ENCODE measurements at places on chromosomes 5 and 9.

GRCh38 chr5:154873791-154874331, 15.4 kb downstream of the CNOT8 start:
- no peak for DNase-seq

DNA sequence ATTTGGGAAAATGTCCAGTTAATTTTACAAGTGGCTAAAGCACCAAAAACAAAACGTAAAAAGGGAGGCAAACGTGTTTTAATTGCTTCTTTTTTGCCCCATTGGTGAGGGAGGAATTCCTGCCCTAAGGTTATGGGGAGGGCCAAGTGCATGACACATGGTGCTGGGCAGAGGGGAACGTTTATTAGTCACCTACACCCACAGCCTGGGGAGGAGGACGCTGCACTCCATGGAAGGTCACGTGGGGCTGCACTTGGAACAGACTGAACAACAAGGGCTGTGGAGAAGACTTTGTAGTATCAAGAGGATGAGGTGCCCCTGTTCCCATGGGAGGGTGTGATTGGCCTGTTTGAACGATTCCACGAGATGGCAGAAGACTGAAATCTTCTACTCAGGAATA, 13.7 kb upstream of the ADAMTS16 start:
- DNase-seq = no peak

DNA sequence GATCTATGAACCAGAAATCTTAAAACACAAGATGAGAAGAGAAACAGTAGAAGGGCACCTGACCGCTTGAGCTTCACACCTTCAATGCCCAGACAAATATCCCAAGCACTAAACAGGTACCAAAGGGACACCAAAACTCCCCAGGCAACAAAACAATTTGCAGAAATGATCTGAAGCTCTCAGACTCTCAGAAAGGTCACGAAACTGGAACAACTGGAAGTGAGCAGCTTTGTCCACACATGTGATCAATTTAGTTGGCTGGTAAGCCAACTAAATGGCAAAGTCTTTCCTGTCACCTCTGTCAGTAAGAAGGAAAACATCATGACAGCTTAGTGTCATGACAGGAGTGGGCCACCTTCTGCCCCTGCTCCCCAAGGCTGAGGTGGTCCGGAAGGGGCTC, 4.1 kb downstream of the IPPK start:
- no peak for DNase-seq

GRCh38 chr9:129365196-129365595, 187.1 kb upstream of the IER5L start:
- DNase-seq = no peak

- no peak for DNase-seq
These were observed 72.5 kb downstream of the MRPS30 start for GRCh38 chr5:44881266-44881665.

DNA sequence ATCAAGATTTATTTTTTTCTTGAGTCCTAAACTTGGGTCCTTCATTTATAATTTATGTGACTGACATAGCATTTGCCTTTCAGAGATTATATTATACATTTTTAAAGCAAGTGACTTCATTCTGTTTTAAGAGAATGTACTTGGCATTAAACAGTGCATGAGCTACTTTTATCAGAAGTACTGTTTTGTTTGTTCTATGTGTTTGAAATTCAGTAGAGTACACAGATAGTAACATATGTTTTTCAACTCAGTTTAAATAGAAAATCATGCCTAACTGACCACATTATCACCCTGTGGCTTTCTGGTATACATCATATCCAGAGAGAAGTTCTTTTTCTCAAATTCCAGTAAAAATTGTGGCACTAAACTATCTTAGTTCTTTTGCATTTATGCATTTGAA, 335.3 kb upstream of the CDH18 start:
- no peak for DNase-seq

GRCh38 chr5:123107343-123108244, 18.6 kb downstream of the PRDM6 start:
- DNase-seq = no peak

- DNase-seq = no peak
These were observed 73.7 kb upstream of the TNC start for GRCh38 chr9:115191667-115192066.

DNA sequence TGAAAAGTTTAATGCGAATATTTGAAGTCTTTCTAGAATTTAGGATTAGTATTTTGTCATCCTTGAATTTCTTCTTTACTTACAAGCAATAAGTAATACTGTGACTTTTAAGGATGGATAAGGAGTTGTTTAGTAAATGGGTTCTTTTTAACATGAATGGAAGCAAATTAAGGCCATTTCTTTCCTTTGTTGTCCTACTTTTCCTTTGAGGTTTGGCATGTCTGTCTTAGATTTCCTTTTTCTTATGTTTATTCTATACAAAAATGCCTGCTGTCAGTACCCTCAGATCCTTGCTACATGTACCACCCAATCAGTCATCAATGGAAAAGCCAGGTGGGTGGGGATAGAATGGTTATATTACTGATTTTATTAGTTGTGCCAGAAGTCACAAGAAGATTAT, 10.2 kb downstream of the STX17 start:
- no peak for DNase-seq

- no peak for DNase-seq
These were observed 2.3 kb downstream of the EFNA5 start for GRCh38 chr5:107668154-107669095.

DNA sequence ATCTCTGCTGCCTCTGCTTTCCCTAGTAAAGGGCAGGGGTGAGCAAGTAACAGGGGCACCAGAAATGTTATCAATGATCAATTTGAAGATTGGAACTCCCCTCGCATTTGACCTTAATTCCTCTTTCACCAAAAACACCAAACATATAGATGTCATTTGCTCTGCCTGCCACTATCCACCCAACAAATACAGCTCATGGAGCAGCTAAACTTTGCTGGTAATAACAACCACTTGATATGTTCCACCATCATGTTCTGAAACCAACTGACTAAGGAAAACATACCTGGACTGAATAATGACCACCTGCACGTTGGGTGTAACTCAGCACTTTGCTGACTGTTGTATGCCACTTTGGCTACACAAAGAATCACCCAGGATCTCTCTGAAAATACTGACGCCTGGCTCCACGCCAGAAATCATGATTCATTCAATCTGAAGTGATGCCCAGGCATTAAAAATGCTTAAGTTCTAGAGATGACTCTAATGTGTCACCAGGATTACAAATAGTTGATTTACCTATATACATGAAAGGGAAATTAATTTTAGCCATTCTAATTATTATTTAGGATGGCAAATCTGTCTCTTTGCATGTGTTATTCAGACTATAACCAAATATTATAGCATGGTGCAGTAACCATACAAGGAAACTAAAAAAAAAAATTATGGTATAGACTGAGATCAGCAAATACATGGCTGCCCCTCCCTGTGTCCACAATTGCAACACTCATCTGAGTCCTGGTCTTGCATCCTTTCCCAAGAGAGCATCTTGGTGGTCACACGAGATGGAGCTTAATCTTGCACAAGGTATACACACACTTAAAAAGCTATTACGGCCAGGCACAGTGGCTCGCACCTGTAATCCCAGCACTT, 43.1 kb upstream of the TTC39B start:
- DNase-seq = no peak

GRCh38 chr9:90514877-90515276, 127.7 kb downstream of the DIRAS2 start:
- DNase-seq = no peak

- no peak for DNase-seq
These were observed 15.9 kb upstream of the GPX3 start for GRCh38 chr5:151004499-151004898.

GRCh38 chr5:31193591-31194467, at the start of gene CDH6:
CDH6 (plus strand) TSS chr5:31193686; CDS start chr5:31267474, 73,788 bp downstream.
- DNase-seq = no peak

DNA sequence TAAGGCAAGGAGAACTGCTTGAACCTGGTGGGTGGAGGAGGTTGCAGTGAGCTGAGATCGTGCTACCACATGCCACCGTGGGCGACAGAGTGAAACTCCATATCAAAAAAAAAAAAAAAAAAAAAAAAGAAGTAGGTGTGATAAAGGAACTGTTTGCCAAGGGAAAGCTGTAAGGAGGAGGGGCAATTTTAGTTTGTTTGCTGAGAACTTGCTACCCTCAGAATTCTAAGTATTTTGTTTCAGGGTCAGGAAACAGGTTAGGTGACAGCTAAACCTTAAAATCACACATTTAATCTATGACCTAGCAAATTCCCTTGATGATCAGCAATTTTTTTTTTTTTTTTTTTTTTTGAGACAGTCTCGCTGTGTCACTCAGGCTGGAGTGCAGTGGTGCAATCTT, 7.2 kb upstream of the ARRDC3 start:
- no peak for DNase-seq

- DNase-seq = no peak
These were observed 19.7 kb downstream of the CPEB4 start for GRCh38 chr5:173907686-173908371.
